Activated CD4-positive, alpha-beta T cell treated with anti-CD3 and anti-CD28 coated beads for 4 hours (primary cell): ENCODE measurements at places on chromosomes 13 and 19.

DNA sequence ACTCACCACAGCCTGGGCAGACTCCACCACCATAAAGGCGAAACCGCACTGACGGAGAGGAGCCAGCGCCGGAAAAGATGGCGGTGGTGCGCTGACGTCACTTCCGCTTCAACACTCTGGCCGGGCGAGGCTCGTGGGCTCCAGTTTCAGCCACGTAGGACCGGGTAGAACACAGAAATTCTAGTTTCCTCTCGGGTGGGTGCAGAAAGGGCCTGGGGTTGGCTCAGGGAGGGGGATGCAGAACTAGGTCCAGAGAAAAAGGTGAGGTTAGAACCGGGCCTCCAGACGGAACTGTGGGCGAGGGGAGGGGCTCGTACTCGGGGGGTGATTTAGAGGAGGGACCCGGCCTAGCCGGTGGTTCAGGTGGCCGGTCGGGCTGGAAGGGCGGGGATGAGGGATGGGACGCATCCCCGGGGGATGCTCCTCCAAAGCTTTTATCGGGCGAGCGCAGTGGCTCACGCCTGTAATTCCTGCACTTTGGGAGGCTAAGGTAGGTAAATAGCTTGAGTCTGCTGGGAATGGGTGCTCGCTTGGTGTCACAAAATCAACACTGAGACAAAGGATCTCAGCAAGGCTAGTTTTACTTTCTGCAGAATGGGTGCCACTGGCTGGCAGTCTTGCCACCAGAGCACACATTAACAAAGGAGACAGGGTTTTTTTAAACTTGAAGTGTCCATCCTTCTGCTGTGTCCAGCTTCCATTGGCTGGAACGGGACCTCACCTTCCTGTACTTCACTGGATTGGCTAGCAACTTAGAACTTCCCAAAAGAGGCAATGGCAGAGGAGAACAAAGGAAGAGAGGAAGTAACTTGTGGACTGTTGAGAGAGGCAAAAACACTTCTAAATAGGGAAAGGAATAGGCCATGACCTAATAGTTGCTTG, at the start of gene ZNF561:
TSS of gene ZNF561 (minus strand) at position 77 of the 882 bp plus-strand sequence. CDS start 1,776 bp downstream, outside the sequence.
- peak; percentile 87 for DNase-seq

GRCh38 chr13:112210371-112210770, 143.4 kb downstream of the SOX1 start:
- DNase-seq = no peak

GRCh38 chr13:20494656-20495055, 31.0 kb downstream of the CRYL1 start:
- no peak for DNase-seq

DNA sequence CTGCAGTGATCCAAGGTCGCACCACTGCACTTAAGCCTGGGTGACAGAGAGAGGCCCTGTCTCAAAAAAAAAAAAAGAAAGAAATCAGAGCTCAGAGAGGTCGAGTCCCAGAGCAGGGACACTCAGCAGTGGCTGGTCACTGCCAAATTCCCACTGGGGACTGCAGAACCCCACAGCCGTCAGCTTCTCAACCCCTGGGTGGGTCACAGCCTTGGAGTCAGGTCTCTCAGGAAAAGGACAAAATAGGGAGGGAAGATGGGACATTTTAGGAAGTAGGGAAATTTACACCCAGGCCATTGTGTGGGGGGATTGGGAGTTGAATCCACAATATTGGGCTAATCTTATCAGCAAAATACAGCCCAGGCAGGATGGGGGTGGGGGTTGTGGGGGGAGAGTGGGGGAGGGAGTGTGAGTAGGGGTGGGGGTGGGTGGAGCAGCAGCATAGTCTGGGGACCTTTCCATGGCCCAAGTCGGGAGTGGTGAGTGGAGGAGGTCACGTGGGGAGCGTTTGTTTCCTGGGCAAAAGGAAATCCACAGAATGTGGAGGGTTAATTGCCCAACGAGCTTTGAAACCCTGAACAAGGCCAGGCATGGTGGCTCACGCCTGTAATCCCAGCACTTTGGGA, 5.0 kb upstream of the CCDC194 start:
- no peak for DNase-seq

- no peak for DNase-seq
These were observed 323.9 kb downstream of the MZT1 start for GRCh38 chr13:72403396-72404010.

DNA sequence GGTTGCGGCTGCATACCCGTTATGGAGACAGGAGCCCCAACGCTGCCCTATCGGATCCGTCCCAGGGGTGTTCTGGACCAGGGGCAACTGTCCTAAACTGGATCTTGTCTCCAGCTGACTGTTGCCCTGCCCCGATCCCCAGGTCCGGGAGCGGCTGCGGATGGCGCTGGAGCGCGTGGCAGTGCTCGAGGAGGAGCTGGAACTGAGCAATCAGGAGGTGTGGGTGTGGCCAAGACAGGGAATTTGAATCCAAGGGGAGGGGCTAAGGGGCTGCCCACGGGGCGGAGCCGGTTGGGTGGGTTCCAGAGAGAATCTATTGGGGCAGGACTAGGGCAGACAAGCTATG, 9.9 kb downstream of the PPFIA3 start:
- no peak for DNase-seq

DNA sequence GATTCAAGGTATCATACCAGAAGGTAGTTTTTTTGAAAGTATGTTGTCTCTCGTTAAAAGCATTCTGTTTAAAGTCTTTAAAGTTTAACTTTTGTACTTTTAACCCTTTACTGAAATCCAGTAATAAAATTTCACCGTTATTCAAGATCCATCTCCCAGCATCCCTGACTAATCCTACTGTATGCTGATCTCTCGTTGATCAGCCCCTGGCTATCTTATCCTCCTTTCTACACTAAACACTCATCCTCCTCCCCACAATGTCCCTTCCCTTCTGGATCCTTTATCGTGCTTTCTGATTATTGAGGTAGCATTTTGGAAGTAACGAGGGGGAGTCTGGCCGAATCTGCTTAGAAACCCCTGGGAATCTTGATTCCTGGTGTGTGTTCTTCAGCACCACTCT, 1.3 kb downstream of the TPP2 start:
- no peak for DNase-seq

DNA sequence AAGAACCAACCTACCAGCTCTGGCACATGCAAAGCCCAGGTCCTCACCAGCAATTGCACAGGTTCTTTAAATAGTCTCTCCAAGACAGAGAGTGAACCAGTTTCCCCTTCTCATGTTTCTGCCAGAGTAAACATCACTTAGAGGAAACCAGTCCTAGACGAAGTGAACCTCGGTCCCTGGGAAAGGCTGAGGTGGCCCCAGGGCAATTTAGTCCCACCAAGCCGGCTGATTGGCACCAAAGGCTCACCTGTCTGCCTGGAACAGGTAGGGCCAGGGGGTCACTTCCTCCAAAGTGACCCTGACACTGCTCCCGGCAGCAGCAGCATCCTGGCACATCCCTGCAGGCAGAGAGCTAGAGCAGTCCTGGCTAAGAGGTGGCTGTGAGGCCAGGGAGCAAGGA, 122.9 kb upstream of the ZNF507 start:
- no peak for DNase-seq

GRCh38 chr19:51687791-51688670, 5.1 kb upstream of the SPACA6 start:
- no peak for DNase-seq

DNA sequence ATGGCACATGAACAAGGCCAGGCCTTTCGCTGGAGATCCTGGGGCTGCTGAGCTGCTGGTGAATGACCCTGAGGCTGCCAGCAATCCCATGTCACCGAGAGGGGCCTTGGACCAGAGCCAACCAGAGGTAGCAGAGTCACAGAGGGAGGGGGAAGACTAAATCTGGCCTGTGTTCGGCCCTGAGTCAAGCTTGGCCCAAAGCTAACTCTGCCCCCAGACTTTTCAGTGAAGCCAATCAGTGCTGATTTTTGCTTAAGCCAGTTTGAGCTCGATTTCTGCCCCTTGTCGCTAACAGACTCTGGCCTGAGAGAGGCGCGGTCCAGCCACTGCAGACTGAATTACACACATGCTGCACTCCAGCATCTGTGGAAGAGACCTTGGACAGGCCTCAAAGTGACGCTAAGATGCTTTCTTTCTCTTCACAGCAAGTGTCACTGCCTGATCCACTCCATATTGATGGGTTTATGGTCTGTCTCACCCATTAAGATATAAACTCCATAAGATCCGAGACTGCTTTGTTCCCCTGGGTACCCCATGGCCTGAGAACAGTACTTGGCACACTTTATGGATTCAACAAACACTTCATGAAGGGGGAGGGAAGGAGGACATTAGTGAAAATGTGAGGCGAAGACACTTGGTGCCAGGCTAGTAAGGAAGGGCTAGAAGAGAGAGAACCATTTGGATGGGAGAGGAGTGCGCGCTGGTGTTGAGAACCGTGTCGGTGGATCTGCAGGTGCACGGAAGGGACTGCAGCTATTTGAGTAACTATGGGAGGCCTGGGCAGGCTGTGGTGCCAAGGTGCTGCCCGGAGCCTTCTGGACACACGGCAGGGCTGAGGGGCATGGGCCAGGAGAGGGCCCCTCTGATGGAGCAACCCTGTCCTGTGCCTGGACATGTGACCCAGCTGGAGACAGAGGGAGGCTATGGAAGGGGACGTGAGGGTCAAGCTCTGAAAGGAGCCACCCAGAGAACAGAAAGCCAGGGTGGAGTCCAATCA, 17.6 kb downstream of the RANBP3 start:
- no peak for DNase-seq

GRCh38 chr19:9914001-9914314, 22.4 kb downstream of the OLFM2 start:
- no peak for DNase-seq

- no peak for DNase-seq
These were observed 281.3 kb downstream of the KLF5 start for GRCh38 chr13:73340069-73340468.

GRCh38 chr19:2166741-2167738, 3.3 kb downstream of the DOT1L start:
- no peak for DNase-seq

GRCh38 chr19:1274081-1274851, 1.1 kb upstream of the FAM174C start:
- no peak for DNase-seq

DNA sequence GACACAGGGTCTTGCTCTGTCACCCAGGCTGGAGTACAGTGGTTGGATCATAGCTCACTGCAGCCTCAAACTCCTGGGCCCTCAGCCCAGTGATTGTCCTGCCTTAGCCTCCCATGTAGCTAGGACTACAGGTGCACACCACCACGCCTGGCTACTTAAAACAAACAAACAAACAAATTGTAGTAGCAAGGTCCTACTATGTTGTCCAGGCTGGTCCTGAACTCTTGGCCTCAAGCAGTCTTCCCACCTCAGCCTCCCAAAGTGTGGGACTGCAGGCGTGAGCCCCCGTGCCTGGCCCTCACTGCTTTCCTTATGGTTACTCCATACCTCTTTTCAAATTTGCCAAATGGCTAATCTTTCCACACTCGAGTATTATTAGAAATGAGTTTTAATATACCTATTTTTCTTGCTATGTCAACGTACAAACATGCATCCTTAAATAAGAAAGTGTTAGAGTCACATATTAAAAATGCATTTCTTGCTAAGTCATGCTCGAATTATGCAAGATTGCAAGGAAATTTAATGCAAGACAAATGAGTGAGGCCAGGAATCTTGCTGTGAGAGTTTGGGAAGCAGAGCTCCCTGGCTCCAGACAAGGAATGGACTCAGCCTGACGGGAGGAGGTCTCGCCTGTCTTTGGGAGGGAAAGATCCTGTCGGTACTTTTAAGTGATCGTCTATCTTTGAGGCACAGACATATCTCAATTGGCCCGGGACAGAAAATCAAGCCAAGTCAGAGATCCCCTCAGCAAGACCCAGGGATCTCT, 39.4 kb downstream of the RFX2 start:
- DNase-seq = no peak

GRCh38 chr13:59962343-59962742, 201.4 kb downstream of the DIAPH3 start:
- no peak for DNase-seq

DNA sequence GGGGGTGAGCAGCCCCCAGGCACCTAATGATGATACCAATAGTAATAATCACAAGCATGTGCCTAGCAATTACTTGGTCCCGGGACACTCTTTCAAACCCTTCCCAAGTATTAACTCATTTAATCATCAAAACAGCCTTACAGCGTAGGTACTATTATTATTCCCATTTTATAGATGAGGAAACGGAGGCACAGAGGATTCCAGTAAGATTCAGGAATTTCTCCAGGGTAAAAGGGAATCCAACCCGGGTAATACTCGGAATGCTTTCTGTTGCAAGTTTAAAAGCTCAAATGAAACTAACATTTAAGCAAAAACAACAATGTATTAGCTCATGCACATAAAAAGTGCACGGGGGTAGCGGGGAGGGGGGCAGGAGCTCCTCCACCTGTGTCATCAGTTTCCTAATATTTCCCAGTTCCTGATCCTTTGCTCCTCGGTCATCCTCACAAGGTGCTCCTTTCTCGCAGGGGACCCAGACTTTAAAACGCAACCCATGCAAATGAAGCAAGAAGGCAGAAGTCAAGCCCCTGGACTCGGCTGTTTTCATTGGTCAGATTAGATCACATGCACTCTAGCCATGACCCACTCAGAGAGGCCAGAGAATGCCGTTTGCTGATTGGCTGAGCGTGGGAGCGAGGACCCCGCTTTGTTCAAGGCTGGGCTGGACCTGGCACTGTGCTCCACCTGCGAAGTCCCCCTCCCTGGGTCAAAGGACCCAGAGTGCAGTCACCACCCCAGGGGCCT, 38.3 kb upstream of the C19orf12 start:
- no peak for DNase-seq

GRCh38 chr13:98576200-98576945, 534 bp downstream of the STK24 start:
- DNase-seq = no peak

DNA sequence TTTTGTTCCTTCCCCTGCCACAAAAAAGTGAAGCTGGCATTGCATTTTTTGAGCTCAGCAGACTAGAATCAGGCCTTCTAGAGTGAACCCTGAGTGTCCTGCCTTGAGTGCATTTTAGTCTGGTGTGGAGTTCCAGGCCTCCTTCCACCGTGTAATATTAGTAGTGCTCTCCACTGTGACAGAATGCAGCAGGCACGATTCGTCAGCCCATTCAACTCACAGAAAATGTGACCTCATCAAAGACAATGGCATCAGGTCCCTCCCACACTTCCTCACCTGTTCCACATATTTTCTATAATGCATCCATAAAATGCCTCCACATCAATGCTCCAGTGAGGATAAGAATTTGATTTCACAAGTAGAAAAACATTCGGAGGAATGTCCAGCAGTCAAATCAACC, 227.6 kb downstream of the FGF9 start:
- no peak for DNase-seq

GRCh38 chr13:79709471-79709870, 228.5 kb downstream of the NDFIP2 start:
- no peak for DNase-seq

GRCh38 chr19:43767316-43767715, 12.6 kb upstream of the SMG9 start:
- DNase-seq = no peak

DNA sequence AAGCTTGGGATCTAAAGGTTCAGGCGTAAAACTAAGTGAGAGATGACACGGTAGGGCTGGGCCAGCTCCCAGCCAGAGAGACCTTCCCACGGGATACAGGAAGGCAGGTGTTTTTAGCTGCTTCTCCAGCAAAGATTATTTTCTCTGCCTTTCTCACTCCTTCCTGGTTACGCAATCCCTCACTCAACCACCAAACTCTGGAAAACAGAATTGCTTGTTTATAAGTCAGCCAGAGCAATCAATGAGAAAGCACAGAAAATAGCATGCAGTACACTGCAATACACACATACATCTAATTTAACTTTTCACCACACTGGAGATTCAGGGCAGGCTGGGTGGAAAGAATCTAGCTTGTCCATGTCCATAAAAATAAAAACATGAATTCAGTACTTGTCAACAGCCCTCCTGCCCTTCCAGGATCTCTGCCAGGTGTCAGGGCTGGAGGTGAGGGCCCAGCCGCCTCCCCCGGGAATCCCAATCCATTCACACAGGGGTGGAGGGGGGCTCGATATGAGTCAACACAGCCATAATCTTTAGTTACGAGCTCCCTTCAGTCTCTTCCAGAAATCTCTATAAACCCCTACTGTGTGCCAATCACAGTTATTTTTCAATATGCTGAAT, 12.2 kb downstream of the RHPN2 start:
- DNase-seq = no peak
